ENCODE measurements at places on chromosomes 5 and 9.

DNA sequence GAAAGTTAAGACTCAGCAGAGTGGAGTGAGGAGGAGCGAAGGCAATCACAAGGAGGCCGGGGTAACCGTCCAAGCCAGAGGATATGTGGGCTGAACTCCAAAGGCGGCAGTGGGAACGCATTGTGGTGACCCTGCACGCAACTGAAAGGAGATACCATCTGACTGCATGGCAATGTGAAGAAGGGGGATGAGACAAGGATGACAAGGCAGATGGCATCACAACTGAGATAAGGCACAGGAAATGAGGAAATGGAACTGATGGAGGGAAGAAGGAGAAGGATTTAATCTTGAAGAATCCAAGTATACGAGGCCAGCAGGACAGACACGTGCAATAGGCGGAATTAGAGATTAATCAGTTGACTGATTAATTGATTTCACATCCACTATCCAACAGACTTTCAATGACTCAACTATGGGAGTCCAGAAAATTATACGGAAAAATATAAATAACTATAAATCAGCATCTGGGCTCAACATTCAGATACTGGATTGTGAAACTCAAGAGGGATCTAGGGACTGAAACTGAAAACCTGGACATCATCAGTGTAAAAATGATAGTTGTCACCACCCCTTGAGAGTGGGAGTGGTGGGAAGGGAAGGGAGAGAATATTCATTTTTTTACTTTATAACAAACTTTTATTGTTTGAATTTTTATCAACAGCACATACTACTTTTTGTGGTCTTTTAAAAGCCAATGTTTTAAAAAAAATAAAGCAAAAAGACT, 86.1 kb downstream of the ARL15 start:
- DNase-seq: no peak

- DNase-seq: no peak
These were observed 5.9 kb downstream of the TEX10 start for GRCh38 chr9:100346836-100347235.

GRCh38 chr5:150487199-150488061, 20.5 kb upstream of the NDST1 start:
- no peak for DNase-seq

DNA sequence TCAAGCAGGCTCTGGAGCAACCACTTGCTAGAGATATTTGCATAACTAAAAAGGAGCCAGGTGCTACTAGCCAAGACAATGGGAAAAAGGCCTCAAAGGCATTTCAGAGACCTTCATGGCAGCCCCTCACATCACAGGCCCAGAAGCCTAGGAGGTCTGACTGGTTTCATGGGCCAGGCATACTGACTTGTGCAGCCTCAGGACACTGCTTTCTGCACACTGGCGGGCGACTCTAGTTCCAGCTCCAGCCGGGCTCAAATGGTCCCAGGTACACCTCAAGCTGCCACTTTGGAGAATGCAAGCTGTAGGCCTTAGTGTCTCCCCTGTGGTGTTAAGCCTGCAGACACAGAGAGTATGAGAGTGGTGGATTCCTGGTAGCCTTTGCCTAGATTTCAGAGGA, 27.1 kb downstream of the COX7C start:
- DNase-seq: no peak

DNA sequence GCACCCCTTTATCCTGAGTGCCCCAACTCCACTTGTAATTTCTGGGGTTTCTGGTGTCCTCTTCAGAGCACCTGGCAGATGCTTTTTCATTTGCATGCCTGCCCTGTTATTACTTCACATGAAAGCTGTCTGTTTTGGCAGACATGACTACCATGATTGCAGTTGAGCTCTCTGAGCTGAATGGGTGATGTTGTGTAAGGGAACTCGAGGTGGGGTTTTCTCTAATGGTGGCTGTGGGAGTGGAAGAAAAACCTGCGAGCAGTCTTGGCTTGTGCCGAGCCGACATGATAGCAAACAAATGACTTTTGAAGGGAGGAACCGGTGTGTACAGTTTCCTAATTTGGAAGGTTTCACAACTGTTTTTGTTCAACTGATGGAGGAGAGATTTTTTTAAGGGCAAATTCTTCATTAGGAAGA, 196.2 kb downstream of the AOPEP start:
- no peak for DNase-seq

GRCh38 chr9:69579760-69580581, 92.2 kb downstream of the APBA1 start:
- DNase-seq: no peak

DNA sequence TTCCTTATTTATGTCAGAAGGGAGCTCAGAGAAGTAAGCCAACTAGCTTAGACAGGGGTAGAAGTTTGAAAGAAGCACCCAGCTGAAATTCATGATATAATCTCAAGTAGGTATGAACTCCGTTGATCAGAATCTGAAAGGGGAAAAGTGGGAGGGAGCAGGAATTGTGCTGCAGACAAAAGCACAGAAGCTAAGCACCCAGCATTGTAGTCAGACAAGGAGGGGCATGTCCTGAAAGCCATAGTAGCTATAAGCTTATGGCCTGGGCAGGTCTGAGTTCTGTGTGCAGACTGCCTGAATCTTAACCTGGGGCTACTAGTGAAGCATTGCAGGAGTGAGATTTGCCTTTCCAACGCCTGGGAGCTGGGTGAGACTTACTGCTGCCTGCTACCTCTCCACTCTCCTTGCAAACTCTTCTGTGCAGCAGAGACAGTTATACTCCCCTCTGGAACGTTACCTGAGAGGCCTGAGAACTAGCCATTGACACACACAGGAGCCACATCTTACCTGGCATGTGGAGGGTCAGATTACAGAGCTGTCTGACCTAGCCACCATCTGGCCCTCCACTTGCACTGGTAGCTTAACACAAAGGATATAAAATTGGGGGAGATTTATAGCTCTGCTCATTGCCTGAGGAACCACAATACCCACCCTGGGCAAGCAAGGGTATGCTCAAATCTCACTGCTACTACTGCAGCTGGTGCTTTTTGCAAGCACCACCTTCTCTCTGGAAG, 9.8 kb upstream of the CYLC2 start:
- no peak for DNase-seq

- no peak for DNase-seq
These were observed 32.8 kb upstream of the SPRY4 start for GRCh38 chr5:142357469-142358090.

DNA sequence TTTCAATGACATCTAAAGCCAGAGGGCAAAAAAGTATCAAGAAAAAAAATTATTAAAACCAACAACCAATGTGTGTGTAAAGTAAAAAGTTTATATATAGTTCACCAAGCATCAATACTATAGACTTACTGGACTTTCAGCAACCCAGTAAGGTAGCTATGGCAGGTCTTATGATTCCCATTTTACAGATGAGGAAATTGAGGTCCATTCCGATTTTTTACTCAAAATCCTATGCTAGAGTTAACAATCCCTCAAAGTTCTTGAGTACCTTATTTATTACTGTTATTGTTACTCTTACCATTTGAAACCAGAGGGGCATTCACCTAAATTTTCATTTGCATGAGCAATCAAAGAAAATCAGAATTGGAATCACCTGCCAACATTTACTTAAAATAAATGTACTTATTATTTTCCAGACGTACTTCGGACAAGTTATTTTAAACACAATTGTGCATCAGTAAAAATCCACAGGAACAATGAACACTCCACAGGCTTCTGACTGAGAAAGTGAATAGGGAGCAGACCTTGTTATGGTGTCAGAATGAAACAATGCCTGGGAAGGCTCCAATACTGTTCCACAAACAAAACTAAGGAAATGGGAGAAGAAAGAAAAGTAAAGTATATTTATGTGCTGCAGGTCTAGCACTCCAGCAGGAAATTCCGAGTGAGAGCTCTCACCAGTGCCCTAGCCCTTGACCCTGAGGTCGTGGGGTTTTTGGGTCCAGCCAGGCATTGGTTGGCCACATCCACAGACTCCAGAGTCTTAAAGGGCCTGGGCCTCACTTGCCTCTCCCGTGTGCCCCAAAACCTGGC, 229.9 kb downstream of the PIK3R1 start:
- no peak for DNase-seq

DNA sequence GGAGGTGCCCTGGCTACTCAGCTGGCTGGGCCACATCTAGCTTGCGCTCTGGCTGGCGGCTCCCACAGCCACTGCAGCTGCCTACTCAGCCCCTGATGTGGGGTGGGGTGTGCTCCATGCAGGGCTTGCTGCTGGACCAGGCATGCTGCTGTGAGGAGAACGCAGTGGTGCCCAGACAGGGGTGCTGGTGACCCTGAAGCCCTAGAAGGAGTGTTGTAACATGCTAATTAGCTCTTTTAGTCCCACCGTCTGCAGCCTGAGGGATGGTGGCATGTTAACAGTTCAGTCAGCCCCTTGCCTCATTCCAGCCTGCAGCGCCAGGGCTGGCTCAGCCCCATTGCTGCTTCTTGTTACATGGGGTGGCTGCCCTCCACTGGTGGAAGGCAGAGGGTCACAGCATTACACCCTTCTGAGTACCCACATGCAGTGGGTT, 642.3 kb downstream of the DMRTA1 start:
- no peak for DNase-seq

GRCh38 chr5:4879693-4880303, 260.3 kb upstream of the ADAMTS16 start:
- no peak for DNase-seq

DNA sequence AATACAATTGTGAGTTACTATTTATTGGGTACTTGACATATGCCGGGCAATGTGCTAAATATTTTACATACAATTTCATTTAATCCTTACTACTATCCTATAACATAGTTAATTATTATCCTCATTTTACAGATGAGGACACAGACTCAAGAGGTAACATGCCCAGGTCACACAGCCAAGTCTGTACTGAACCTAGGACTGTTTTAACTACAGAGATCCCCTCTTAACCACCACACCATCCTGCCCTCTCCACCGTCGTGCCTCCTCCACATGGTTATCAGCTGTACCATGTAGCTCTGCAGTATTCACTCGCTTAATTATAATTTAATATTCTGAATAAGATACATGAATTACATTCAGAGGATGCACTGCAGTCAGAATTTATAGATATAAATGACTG, 5.3 kb downstream of the RAB14 start:
- no peak for DNase-seq

DNA sequence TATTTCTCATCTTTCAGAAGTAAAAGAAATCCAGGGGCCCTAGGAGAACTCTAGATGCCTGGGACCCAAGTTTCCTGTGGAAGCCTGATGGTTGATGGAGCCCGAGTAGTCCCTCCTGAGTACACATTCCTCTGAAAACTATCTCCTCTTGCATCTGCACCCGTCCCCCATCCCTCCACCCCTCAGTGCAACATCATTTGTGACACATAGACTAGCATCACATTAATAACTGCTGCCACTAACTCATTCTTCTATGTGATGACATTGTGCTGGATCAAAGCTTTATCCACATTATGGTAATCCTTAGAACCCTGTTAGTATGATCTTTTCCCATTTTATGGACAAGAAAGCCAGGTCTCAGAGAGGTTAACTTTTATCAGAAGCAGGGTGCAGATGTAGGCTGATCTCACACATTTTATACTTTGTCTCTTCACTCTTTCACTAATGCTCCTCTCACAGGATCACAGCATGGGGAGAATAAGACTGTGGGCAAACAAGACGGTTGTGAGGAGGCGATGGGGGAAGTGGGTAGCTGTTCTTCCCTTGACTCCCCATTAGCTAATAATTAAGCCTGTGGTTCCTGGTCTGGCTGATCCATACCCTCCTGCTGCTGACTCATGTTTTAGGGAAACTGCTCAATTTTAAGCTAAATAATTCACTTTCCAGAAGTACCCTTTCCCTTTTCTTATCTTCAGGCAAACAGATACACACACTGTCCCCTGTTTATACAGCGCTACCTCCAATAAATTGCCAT, 3.9 kb upstream of the HK3 start:
- DNase-seq: peak; percentile 8

DNA sequence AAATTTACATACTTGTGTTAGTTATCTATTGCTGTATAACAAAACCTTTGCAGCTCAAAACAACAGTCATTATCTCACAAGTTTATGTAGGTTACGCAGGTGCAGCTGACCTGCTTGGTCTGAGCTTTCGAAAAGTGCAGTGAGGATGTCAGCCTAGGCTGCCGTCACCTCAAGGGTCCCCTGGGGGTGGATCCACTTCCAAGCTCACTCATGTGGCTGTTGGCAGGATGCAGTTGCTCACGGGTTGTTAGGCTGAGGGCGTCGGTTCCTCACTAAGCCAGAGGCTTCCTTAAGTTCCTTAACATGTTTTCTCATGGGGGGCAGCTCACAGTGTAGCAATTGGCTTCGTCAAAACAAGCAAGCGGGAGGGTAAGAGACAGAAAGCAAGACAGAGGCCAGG, 139.8 kb downstream of the DOCK8 start:
- no peak for DNase-seq

- DNase-seq: no peak
These were observed 184.3 kb downstream of the CTNND2 start for GRCh38 chr5:11719888-11720481.

DNA sequence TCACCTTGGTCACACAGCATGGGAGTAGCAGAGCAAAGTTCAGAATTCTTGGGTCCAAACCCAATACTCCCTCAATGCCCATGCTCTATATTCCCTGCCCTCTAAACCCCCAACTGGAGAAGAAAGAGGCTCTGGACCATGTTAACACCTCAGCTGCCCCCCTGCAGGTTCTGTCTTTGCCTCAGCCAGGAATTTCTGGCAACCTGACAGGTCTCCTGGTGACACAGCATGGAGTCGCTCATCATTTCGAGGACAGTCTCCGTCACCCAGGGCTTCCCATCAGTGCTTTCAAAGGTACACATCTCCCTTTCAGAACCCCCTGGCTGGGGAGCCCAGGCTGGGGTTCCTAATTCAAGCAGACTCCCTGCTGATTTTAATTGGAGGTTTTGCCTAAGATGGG, 189.5 kb downstream of the BRINP1 start:
- DNase-seq: no peak

DNA sequence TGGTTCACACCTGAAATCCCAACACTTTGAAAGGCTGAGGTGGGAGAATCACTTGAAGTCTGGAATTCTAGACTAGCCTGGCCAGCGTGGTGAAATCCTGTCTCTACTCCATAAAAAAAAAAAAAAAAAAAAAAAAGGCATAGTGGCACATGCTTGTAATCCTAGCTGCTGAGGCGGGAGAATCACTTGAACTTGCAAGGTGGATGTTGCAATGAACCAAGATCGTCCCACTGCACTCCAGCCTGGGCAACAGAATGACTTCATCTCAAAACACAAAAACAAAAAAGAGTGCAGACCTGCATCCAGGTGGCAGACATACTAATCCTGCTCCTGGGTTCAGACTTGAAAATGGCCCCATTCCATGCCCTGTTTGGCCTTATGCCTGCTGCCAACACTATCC, 21.8 kb upstream of the ADAMTS19 start:
- DNase-seq: no peak

- DNase-seq: no peak
These were observed 308.7 kb downstream of the SPOCK1 start for GRCh38 chr5:137190441-137190840.
